ENCODE measurements at places on chromosomes 3 and 15. TPM values are rescaled to one million over a fixed set of nuclear protein-coding genes. Genes with fewer than 3 reads are reported as not detected.

Gene TMA7
- 375 TPM for total RNA-seq

Gene LRRC31
- total RNA-seq: not detected

Gene RAP2B
- 21.2 TPM for total RNA-seq

Gene TASOR
- 46.6 TPM for total RNA-seq

Gene EXD1
- total RNA-seq: not detected

Gene GPR62
- not detected for total RNA-seq

Gene SMCO1
- not detected for total RNA-seq

Gene FLNB
- total RNA-seq: 26.3 TPM

Gene SI
- not detected for total RNA-seq
